Nephron progenitor cell (in vitro differentiated cells): ENCODE measurements at places on chromosomes 11 and 22.

- DNase-seq: peak; percentile 8
Observed at GRCh38 chr22:50015451-50016307, 3.1 kb upstream of the IL17REL start.

- DNase-seq: no peak
Observed at GRCh38 chr22:34972191-34972897, 93.6 kb upstream of the ISX start.

GRCh38 chr11:5605849-5606248 lies 9.4 kb downstream of the TRIM6 start:
- no peak for DNase-seq

DNA sequence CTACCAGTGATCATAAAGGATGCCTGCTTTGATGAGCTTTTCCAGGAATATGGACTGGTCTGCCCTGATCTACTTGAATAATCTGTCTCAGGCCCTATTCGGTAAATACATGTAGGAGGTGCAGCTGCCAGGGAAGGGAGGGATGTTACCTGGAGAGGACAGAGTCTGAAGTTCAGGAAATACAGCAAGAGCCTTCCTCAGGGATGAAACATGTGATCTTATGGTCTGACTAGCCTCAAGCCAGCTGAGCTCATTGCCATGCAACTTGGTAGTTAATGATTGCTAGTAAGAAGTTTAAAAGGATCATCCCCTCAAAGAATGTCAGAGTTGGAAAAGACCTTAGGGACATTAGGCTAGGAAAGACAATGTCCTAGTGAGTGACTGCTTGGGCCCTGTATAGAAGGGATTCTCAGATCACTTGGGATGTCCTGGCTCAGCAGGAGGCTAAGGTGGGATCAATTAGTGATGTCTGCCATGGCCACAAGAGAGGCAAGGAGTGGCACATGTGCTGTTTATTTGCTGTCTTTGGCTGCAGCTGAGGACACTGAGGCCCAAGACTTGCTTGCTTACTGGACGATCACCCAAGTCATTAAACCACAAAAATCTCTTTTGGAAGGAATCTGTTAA lies 18.5 kb downstream of the PTPRJ start:
- no peak for DNase-seq

DNA sequence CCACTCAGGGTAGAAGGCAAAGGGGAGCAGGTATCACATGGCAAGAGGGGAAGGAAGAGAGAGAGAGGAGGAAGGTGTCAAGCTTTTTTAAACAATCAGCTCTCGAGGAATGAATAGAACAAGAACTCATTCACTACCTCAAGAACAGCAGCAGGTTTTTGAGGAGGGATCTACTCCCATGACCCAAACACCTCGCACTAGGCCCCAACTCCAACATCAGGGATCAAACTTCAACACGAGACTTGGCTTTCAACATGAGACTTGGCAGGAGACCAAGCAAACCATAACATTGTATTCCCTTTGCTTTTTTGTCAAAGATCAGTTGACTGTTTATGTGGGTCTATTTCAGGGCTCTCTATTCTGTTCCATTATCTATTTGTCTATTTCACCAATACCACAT lies 26.9 kb upstream of the APOBEC3A start:
- no peak for DNase-seq

- no peak for DNase-seq
Observed at GRCh38 chr11:106121570-106122320, 44.3 kb downstream of the AASDHPPT start.
